A673 (cell line): ENCODE measurements at places on chromosomes 1 and 21. TPM values are rescaled to one million over a fixed set of nuclear protein-coding genes. Genes with fewer than 3 reads are reported as not detected.
A peak's percentile ranks its signal among the peaks of the same experiment; 100 is the strongest.

- peaks cover 21% of the 10 kb centered on the region for H3K36me3 ChIP-seq
- no peak overlapping the region for H3K27ac ChIP-seq
- no peaks in the 10 kb centered on the region for H3K4me1 ChIP-seq
Observed at GRCh38 chr1:35835398-35835797, 27.6 kb downstream of the AGO4 start.

DNA sequence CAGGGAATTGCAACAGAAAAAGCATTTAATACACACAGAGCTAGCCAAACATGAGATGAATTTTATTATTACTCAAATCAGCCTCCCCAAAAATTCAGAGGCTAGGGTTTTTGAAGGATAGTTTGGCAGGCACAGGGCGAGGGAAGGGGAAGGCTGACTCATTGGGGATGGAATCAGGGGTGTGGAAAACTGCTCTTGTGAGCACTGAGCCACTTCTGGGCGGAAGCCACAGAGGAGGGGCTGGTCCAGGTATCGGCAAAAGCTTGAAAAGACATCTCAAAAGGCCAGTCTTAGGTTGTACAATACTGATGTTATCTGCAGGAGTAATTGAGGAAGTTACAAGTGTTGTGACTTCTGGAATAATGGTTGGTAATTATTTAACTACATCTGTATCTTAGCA, 109.4 kb downstream of the TLR5 start:
- DNase-seq, result no peak
- H3K27ac ChIP-seq, result no peak overlapping the region

DNA sequence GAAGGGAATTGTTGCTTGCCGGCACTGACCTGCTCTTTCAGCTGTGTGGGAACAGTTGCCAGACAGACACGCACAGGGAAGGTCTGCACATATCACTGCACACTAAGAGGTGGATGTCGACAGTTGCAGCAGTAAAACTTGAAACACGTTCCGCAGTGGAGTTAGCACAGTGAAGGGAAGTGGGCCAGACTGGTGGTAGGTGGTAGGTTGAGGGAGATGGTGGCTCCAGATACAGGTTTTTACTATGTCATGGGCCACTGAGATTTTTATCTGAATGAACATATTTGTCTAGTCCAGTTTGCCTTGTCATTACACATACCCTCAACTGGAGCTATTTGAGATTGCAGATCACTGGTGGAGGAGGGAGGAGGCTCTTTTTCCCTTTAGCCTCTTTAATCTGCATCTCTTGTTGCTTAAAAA, 13.5 kb downstream of the MRPS6 start:
- no peaks in the 10 kb centered on the region for H3K27me3 ChIP-seq
- H3K4me3 ChIP-seq, result no peak overlapping the region
- H3K36me3 ChIP-seq, result no peaks in the 10 kb centered on the region
- H3K4me1 ChIP-seq, result no peaks in the 10 kb centered on the region

- no peaks in the 10 kb centered on the region for H3K27me3 ChIP-seq
- H3K4me1 ChIP-seq, result peaks cover 29% of the 10 kb centered on the region
- peak; percentile 90 for DNase-seq
- H3K4me3 ChIP-seq, result peak overlapping the region; percentile 46
- peak overlapping the region; percentile 24 for H3K27ac ChIP-seq
Observed at GRCh38 chr1:54542120-54542961, 5.7 kb upstream of the ACOT11 start.

- H3K27ac ChIP-seq, result no peak overlapping the region
- no peaks in the 10 kb centered on the region for H3K36me3 ChIP-seq
- H3K4me3 ChIP-seq, result no peak overlapping the region
Observed at GRCh38 chr1:109475261-109475660, 8.4 kb upstream of the ATXN7L2 start.

DNA sequence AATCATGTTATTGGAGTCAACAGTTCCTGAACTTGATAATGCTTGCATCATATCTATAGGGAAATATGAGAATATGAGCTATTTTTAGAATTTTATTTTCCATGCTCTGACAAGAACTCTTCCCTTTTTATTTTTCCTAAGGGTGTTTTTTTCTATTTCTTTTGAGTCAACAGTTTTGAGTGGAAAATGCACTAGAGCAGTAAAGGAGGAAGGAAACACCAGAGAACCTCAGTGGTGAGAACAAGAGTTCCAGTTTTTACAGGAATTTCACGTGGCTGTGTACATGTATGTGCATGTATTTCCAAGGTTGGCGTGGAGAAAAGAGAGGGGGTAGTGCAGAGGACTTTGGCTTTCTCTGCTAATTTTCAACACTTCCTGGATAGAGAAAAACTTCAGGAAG, 63.6 kb upstream of the TNFSF18 start:
- H3K4me1 ChIP-seq, result no peaks in the 10 kb centered on the region
- no peak overlapping the region for H3K4me3 ChIP-seq
- H3K27ac ChIP-seq, result no peak overlapping the region
- H3K36me3 ChIP-seq, result no peaks in the 10 kb centered on the region

DNA sequence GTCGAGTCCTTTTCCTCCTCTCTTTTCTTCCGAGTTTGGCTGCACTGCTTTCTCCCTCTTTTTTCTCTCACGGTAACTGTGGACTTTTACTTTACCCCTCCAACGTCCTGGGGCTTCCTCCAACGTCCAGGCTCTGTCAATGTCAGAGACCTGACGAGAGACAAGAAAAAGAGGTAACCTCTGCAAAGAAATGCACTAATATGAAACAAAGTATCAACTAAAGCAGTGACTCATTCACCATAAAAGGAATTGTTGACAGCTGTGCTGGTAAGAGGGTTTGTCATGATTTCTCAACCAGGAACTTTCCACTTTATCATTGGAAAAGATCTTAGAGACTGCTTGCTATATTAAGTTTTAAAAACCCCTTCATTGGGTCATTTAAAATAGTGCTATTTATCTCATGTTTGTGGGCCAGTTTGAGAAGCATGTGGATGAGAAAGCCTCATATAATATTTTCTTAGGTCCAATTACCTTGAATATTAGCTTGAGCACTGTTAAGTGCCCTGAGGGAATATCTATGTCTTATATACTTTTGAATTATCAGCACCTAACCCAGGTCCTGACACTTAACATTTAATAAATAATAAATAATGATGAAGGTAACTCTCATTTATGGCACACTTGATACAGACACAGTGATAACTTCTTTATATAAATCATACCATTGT, at the start of gene GBP2:
Gene GBP2, minus strand, starts transcription at position 202 of the 668 bp plus-strand sequence. CDS start 4,148 bp downstream, outside the sequence.
- no peak within 1 kb of the TSS for H3K27ac ChIP-seq
- no peaks in the 10 kb centered on the region for H3K36me3 ChIP-seq
- H3K4me3 ChIP-seq, result no peak within 1 kb of the TSS
- H3K4me1 ChIP-seq, result peaks cover 3% of the 10 kb centered on the region

GRCh38 chr21:28393279-28393678, 599.4 kb downstream of the LTN1 start:
- no peak overlapping the region for H3K27ac ChIP-seq
- H3K27me3 ChIP-seq, result no peaks in the 10 kb centered on the region
- no peak for DNase-seq
- H3K36me3 ChIP-seq, result no peaks in the 10 kb centered on the region
- H3K4me3 ChIP-seq, result no peak overlapping the region

- no peak for DNase-seq
- no peak overlapping the region for H3K27ac ChIP-seq
- no peaks in the 10 kb centered on the region for H3K27me3 ChIP-seq
- H3K4me3 ChIP-seq, result no peak overlapping the region
- no peaks in the 10 kb centered on the region for H3K36me3 ChIP-seq
- H3K4me1 ChIP-seq, result no peaks in the 10 kb centered on the region
Observed at GRCh38 chr1:101408212-101409042, 171.6 kb downstream of the S1PR1 start.

GRCh38 chr1:12005488-12006166, 13.7 kb upstream of the MIIP start:
- H3K4me1 ChIP-seq, result no peaks in the 10 kb centered on the region
- H3K27me3 ChIP-seq, result no peaks in the 10 kb centered on the region
- no peak overlapping the region for H3K4me3 ChIP-seq
- H3K36me3 ChIP-seq, result peaks cover 77% of the 10 kb centered on the region

Gene NGF
- total RNA-seq, result 0.39 and 0.47 TPM in 2 replicates

Gene AMY1B
- not detected in 2 replicates for total RNA-seq

Gene BTG2
- total RNA-seq, result 8.5 and 9.3 TPM in 2 replicates
